ENCODE measurements at places on chromosomes 6 and 20.

DNA sequence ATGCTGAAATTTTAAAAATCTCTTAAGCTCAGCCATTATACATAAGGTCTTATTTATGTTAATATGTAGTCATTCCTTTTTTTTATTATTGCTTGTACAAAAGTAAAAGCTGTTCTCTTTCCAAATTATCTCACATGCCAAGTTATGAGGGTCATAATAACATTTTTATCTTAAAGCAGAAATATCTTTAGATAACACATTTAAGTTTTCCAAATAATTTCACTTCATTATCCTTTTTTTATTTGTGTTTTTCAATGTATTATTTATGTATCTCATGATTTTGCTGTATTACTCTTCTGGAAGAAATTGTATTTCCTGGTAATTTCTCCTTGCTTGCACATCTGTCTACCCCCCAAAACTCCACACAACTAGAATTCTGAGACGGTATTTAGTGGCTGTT is 461.1 kb upstream of the SOX4 start:
- DNase-seq: no peak

GRCh38 chr6:151370509-151371078 is 20.8 kb downstream of the ZBTB2 start:
- no peak for DNase-seq

- no peak for DNase-seq
Observed at GRCh38 chr6:11043961-11044711, at the start of gene ELOVL2. Gene ELOVL2 (minus strand): TSS chr6:11044305. CDS start chr6:11044230, 75 bp downstream.

DNA sequence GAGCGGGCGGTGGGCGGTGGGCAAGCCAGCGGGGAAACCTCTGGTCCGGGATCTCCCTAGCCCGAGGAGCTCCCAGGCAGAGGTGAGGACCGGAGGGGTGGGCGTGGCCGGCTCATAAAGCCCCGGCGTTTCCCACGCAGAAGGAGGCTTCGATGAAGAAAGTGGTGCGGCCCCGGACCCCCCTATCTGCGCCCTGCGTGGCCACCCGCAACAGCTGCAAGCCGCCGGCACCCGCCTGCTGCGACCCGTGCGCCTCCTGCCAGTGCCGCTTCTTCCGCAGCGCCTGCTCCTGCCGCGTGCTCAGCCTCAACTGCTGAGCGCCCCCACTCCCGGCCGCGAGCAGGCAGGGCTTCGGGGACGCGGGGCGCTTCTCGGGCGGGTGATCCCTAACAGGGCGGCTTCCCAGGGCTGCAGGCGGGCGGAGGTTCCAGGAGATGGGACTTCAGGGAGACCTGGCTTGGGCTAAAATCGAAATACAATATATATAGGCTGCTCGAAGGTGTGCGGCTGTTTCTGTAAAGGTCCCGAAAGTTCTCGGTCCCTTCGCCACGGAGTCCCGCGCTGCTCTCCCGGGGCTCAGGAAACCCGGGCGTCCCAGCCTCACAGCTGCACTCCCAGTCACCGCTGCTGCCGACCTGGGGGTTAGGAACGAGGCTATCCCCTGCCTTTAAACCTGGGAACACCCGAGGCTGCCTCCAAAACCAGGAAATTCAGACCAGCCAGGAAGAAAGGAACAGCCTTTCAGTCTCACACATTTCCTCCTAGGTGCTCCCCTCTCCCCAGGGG is 27.8 kb downstream of the ASIP start:
- DNase-seq: peak; percentile 39

DNA sequence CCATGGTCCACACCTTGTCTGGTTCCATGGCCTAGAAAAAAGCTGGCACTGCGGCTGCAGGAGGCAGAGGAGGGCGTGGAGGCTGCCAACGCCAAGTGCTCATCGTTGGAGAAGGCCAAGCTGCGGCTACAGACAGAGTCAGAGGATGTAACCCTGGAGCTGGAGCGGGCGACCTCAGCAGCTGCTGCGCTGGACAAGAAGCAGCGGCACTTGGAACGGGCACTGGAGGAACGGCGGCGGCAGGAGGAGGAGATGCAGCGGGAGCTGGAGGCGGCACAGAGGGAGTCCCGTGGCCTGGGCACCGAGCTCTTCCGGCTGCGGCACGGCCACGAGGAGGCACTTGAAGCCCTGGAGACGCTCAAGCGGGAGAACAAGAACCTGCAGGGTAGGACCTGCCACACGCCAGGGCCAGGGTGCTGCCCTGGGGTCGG is 43.4 kb downstream of the MYH7B start:
- no peak for DNase-seq

GRCh38 chr6:73231986-73232391 is 6.7 kb upstream of the KHDC1L start:
- no peak for DNase-seq

DNA sequence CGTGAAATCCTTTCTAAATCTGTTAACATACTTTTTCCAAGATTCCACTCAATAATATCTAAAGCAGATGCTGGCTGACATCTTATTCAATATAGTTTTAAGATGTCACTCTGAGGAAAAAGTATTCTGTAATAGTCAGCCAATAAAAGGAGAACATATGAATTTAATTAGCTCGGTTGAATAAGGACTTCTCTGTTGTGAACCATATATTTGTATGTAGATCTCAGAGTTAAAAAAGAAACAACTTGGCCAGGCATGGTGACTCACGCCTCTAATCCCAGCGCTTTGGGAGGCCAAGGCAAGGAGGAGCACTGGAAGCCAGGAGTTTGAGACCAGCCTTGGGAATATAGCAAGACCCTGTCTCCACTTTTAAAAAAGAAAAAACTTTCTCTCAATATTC is 7.4 kb upstream of the CD24 start:
- no peak for DNase-seq
